ENCODE measurements at places on chromosomes 2 and 18.

- H3K27ac ChIP-seq = no peak overlapping the region
- DNase-seq = no peak
- H3K4me3 ChIP-seq = no peak overlapping the region
Observed at GRCh38 chr2:150438041-150438440, 49.4 kb downstream of the RND3 start.

GRCh38 chr2:155917380-155917779, 415.1 kb downstream of the NR4A2 start:
- no peaks in the 10 kb centered on the region for H3K36me3 ChIP-seq
- H3K27me3 ChIP-seq = no peaks in the 10 kb centered on the region
- no peaks in the 10 kb centered on the region for H3K4me1 ChIP-seq
- DNase-seq = no peak
- no peak overlapping the region for H3K4me3 ChIP-seq
- H3K27ac ChIP-seq = no peak overlapping the region

DNA sequence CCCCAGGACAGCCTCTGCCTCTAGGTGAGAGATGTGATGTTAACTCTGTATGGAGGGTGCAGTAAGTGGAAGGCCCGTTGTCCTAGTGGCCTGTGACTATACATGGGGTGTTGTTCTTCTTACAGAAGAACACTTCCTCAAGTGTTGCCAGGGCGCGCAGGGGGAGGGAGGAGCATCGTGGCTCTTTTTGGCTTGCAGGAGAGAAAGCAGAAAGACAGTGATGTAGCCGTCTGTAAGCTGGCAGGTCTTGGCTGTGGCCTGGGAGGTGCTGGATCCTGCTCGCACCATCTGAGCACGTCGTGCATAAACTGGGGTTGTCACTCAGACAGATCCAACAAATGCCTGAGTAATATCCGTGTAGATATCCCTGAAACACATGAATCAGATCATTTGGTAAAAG, 44.3 kb downstream of the ZNF236 start:
- no peak overlapping the region for H3K27ac ChIP-seq
- H3K4me1 ChIP-seq = no peaks in the 10 kb centered on the region
- no peaks in the 10 kb centered on the region for H3K27me3 ChIP-seq

- peak overlapping the region; percentile 87 for H3K27ac ChIP-seq
- H3K4me1 ChIP-seq = peaks cover 34% of the 10 kb centered on the region
- H3K4me3 ChIP-seq = no peak overlapping the region
- no peaks in the 10 kb centered on the region for H3K27me3 ChIP-seq
- DNase-seq = peak; percentile 24
- peaks cover 60% of the 10 kb centered on the region for H3K36me3 ChIP-seq
Observed at GRCh38 chr2:226873826-226874225, 38.0 kb downstream of the RHBDD1 start.

DNA sequence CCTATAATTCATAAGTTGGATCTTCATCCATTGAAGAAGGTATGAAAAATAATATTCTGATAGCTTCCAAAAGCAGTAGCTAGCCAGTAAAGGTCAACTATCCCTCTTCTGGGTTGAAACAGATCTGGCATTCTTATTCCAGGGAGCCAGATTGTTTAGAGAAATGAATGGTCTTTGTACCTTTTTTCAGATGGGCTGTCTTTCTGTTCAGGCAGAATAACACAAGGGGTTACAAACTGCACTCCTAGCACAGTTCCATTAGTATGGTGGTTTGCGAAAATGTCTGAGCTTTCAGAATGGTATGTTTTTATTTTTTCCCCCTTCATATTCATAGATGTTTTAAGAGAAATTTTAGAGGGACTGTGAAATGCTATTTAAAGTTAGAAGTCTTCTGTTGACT, 47.5 kb upstream of the TMEM178A start:
- no peak for DNase-seq
- H3K4me3 ChIP-seq = no peak overlapping the region
- peaks cover 18% of the 10 kb centered on the region for H3K27me3 ChIP-seq
- no peak overlapping the region for H3K27ac ChIP-seq
- no peaks in the 10 kb centered on the region for H3K36me3 ChIP-seq

DNA sequence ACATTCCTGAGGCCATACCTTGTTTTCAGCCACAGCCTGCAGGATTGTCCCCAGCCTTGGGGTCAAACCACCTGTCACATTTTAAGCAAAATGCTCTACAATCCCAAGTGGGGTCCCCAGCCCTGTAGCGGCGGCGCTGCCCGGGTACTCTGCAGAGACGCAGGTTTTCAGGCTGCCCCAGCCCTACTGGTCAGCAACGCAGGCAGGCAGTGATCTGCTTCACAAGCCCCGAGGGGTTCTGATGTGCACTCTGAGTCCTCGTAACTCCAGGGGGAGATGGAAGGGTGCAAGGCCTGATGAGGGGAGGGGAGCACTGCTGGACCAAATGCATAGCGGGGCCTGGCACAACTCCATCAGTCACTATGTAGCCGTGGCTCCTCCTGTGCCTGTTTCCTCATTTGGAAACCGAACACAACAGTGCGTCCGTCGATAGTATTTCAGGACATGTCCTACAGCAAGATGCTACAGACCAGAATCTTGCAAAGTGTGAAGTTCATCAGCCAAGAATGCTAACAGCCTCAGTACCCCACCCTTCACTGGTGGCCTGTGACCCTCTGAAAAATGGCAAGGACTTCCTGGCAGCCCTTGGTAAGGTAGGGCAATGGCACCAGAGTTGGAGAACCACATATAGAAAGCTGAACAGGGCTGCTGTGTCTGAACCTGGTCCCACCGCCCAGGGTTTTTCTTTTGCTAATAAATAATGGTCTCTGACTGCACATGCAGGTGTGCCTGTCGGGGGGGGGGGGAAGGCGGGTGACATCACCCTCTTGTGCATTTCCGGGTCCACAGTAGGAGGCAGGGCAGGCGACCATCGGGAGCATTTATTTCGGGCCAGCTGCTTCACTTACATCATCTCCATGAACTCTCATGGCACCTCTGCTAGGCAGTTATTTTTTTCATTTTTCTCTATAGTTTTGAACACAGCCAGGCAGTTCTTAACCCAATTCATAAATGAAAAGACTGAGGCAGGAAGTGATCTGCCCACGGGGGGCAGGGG, 50.6 kb upstream of the TFCP2L1 start:
- no peak overlapping the region for H3K27ac ChIP-seq
- no peak for DNase-seq
- H3K36me3 ChIP-seq = peaks cover 11% of the 10 kb centered on the region
- H3K4me1 ChIP-seq = peaks cover 2% of the 10 kb centered on the region
- no peak overlapping the region for H3K4me3 ChIP-seq

DNA sequence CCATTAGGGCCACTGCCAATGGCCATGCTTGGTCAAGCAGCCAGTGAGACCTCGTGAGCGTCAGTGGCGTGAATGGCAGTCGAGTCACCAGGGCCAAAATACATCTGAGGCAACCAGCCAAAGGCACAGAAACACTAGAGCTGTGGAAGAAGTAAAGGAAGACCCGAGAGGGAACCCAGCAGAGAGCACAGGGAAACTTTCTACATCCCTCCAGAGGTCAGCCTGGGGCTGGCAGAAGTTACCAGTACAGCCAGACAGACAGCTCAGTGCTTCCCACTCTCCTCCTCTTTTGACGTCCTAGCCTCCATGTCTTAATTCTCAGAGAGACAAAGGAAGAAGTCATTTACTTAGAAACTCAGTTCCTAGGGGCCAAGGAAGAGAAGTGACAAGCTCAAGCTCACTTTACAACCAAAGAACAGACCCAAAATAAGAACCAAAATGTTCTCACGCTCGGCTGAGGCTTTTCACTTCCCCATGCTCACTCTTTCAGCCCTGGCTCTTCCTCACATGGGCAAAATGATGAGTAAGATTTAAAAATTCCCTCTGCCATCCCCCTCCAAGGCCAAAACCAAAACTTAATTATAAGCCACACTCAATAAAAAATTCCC, 8.7 kb downstream of the CYRIA start:
- H3K27me3 ChIP-seq = peaks cover 2% of the 10 kb centered on the region
- DNase-seq = no peak
- H3K4me1 ChIP-seq = peaks cover 43% of the 10 kb centered on the region
- H3K27ac ChIP-seq = no peak overlapping the region
- no peaks in the 10 kb centered on the region for H3K36me3 ChIP-seq

DNA sequence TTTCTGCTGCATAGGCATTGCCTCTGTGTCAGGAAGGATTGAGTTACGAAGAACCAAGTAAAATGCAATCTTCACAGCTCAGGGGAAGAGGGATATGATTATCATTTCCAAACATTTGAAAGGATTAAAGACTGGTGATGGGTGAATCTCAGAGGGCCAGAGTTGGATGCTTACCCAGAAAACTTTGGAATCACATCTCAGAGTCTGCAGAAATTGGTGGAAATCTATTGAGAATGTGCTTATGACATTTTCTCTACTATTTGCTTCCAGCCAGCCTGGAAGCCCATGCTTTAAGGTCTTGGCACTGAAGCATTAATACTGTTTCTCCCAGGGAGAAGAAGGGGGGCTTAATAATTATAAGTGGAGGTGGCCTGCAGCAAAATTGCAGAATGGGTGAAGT, 1301.4 kb upstream of the PIK3C3 start:
- no peak overlapping the region for H3K4me3 ChIP-seq
- no peak for DNase-seq
- no peak overlapping the region for H3K27ac ChIP-seq
- no peaks in the 10 kb centered on the region for H3K36me3 ChIP-seq
- no peaks in the 10 kb centered on the region for H3K4me1 ChIP-seq
- H3K27me3 ChIP-seq = no peaks in the 10 kb centered on the region

- no peak for DNase-seq
- peaks cover 38% of the 10 kb centered on the region for H3K4me1 ChIP-seq
- H3K4me3 ChIP-seq = no peak overlapping the region
- H3K27me3 ChIP-seq = no peaks in the 10 kb centered on the region
- H3K36me3 ChIP-seq = peaks cover 22% of the 10 kb centered on the region
Observed at GRCh38 chr2:168233726-168234406, 13.5 kb downstream of the STK39 start.

DNA sequence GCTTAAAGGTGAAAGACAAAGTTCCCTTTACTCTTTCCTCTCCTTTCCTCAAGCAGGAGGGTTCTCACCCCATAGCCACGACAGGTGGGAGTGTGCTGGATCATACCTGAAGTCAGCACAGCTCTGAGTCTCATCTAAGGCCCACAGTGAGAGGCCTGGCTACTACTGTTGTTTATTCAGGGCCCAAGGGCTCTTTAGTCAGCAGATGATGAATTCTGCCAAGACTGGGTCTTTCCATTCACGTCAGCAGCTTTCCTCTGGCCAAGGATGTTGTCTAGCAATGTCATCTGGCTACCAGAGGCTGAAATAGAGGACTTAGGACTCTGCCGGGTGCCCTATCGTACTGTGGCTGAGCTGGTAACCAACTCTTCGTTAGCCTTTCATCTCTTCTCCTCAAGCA, 308.4 kb upstream of the THUMPD2 start:
- no peaks in the 10 kb centered on the region for H3K36me3 ChIP-seq
- no peak overlapping the region for H3K27ac ChIP-seq
- no peak overlapping the region for H3K4me3 ChIP-seq

- no peak overlapping the region for H3K27ac ChIP-seq
- H3K4me3 ChIP-seq = no peak overlapping the region
- no peaks in the 10 kb centered on the region for H3K36me3 ChIP-seq
- no peaks in the 10 kb centered on the region for H3K4me1 ChIP-seq
- H3K27me3 ChIP-seq = no peaks in the 10 kb centered on the region
Observed at GRCh38 chr18:4597301-4597700, 142.2 kb upstream of the DLGAP1 start.

DNA sequence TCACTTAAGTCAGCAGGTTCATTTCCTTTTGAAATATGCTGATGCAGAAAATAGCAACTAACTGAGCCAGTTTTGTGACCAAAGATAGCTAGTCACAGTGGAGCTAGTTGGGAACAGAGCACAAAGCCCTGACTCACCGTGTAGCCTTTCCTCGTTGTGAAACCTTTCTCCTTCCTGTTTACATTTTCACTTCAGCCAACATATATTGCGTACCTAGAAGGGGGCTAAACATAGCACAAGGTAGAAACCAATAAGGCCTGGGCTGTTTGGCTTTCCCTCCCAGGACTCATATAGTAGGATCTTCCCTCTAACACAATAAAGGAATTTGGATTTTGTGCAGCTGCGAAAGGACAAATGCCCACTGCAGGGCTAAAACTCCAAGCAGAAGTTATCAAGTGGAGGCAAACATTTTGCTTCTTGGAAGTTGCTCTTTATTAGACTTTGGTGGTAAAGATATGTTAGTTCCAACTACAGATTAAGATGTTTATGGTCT, 24.5 kb upstream of the LPIN2 start:
- peaks cover 14% of the 10 kb centered on the region for H3K4me1 ChIP-seq
- H3K27ac ChIP-seq = peak overlapping the region; percentile 36
- H3K4me3 ChIP-seq = no peak overlapping the region

GRCh38 chr2:7956126-7956689, 725.6 kb upstream of the ID2 start:
- no peaks in the 10 kb centered on the region for H3K4me1 ChIP-seq
- H3K27ac ChIP-seq = no peak overlapping the region
- no peak overlapping the region for H3K4me3 ChIP-seq

- no peak overlapping the region for H3K27ac ChIP-seq
- peaks cover 3% of the 10 kb centered on the region for H3K36me3 ChIP-seq
- H3K4me3 ChIP-seq = no peak overlapping the region
- peaks cover 4% of the 10 kb centered on the region for H3K4me1 ChIP-seq
- H3K27me3 ChIP-seq = no peaks in the 10 kb centered on the region
Observed at GRCh38 chr2:63743170-63743981, 98.3 kb upstream of the UGP2 start.

GRCh38 chr2:100785626-100786296, 34.2 kb upstream of the NPAS2 start:
- H3K36me3 ChIP-seq = no peaks in the 10 kb centered on the region
- no peak overlapping the region for H3K4me3 ChIP-seq
- no peak overlapping the region for H3K27ac ChIP-seq
- no peak for DNase-seq

GRCh38 chr2:72415241-72415661, 267.6 kb upstream of the CYP26B1 start:
- H3K36me3 ChIP-seq = no peaks in the 10 kb centered on the region
- DNase-seq = no peak
- H3K4me3 ChIP-seq = no peak overlapping the region
- no peaks in the 10 kb centered on the region for H3K27me3 ChIP-seq

- no peak for DNase-seq
- peaks cover 14% of the 10 kb centered on the region for H3K27me3 ChIP-seq
- no peak overlapping the region for H3K27ac ChIP-seq
- no peaks in the 10 kb centered on the region for H3K36me3 ChIP-seq
Observed at GRCh38 chr2:230069402-230069801, 678 bp upstream of the SLC16A14 start.

- no peaks in the 10 kb centered on the region for H3K27me3 ChIP-seq
- no peak for DNase-seq
- no peak overlapping the region for H3K27ac ChIP-seq
- H3K4me3 ChIP-seq = peak overlapping the region; percentile 27
- no peaks in the 10 kb centered on the region for H3K36me3 ChIP-seq
Observed at GRCh38 chr2:145323512-145323911, 803.6 kb upstream of the ZEB2 start.

GRCh38 chr2:182318466-182319220, 108.2 kb downstream of the PDE1A start:
- no peak for DNase-seq
- H3K36me3 ChIP-seq = no peaks in the 10 kb centered on the region
- H3K4me3 ChIP-seq = no peak overlapping the region
- no peak overlapping the region for H3K27ac ChIP-seq
- H3K4me1 ChIP-seq = no peaks in the 10 kb centered on the region

Measured in activated naive CD8-positive, alpha-beta T cell treated with anti-CD3 and anti-CD28 coated beads, Interleukin-2, amount 50 U/mL, for 24 hours (primary cell).